Mesenteric fat pad (tissue), 1 donor: ENCODE measurements at places on chromosomes 3 and 15.

DNA sequence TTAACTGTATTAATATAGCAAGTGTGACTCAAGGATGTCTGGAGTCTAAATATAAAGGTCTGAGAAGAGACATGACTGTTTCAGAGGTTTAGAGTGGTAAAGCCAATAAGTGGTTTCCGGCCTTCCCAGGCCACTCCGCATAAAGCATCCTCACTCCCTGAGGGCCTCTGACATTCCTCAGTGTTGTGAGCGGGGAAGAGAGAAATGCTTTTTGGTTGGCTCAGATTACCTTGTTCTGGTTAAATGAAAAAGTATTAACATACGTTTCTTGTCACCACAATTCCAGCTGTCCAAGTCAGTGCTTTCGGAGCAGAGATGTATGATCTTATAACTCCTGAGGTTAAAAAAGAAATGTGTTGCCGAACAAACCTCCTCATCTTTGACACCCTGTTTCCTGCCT is 103.8 kb downstream of the RBMS3 start:
- DNase-seq, result no peak

- DNase-seq, result no peak
These were observed 156.0 kb upstream of the MCTP2 start for GRCh38 chr15:94075349-94075748.

GRCh38 chr3:94647131-94647530 is 584.3 kb downstream of the NSUN3 start:
- no peak for DNase-seq

GRCh38 chr3:36408146-36408545 is 27.8 kb downstream of the STAC start:
- DNase-seq, result no peak
